ENCODE measurements at places on chromosomes 16 and 17. TPM values are rescaled to one million over a fixed set of nuclear protein-coding genes. Genes with fewer than 3 reads are reported as not detected.

Gene CLN3
- 24.2 TPM for total RNA-seq

DNA sequence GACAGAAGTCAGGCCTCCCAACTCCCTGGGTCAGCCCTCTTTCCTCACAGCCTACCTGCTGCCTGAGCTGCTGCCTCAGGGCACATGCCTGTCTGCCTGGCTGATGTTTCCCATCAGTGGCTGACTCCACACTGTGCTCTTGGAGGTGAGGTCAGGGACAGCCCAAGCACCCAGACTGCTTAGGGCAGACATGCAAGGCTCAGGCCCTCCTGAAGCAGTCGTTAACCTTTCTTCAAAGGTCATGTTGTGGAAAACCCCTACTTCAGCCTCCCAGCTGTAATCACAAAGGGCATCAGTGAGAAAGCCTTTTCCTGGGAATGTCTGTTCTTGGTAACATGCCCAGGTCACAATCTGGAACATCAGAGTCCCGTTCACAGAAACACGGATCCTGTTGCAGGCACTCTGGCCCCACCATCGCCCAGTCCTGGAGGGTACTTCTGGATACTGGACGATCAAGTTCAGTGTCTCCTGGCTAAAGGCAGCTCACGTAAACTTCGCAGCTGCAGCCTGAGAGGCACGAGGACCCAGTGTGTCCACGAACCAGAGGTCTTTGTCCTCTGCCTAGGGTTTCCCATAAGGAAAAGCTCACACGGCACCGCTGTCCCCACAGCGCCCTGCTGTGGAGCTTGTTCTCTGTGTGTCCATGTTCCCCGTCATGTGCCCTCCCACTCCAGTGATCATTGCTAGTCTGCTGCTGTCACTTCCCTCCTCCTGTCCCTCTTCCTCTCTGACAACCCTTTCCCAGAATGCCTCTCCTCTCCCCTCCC lies 54.9 kb downstream of the GNAO1 start:
- no peaks in the 10 kb centered on the region for H3K4me1 ChIP-seq
- DNase-seq: peak; percentile 11
- no peak overlapping the region for H3K27ac ChIP-seq

Gene PRSS36
- total RNA-seq: 0.72 TPM

- H3K27ac ChIP-seq: peak overlapping the region; percentile 91
- no peaks in the 10 kb centered on the region for H3K27me3 ChIP-seq
- H3K4me1 ChIP-seq: peaks cover 41% of the 10 kb centered on the region
Observed at GRCh38 chr16:2009164-2009711, 383 bp downstream of the ZNF598 start.

Gene PRKCB
- 101 TPM for total RNA-seq

Gene KRTAP3-1
- not detected for total RNA-seq

Gene NPW
- total RNA-seq: 24.3 TPM

DNA sequence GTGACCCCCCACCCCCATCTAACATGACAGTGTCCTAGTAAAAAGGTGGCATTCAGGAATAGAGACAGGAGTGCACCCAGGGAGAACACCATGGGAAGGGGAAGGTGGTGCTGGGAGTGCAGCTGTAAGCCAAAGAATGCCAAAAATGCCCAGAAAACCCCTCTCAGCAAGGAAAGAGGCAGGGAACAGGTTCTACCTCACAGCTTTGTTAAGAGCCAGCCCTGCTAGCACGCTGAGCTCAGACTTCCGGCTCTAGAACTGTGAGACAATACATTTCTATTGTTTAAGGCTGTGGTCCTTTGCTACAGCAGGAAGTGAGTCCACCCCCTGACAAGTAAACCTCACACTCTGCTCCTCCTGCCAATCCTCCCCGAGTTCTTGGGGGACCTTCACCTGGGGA lies 302.4 kb upstream of the N4BP1 start:
- no peak overlapping the region for H3K27ac ChIP-seq
- DNase-seq: no peak
- H3K36me3 ChIP-seq: no peaks in the 10 kb centered on the region
- no peaks in the 10 kb centered on the region for H3K4me1 ChIP-seq
